ENCODE measurements at places on chromosomes 13 and 19.

- DNase-seq: no peak
These were observed 140.5 kb downstream of the SLC7A1 start for GRCh38 chr13:29454931-29455481.

DNA sequence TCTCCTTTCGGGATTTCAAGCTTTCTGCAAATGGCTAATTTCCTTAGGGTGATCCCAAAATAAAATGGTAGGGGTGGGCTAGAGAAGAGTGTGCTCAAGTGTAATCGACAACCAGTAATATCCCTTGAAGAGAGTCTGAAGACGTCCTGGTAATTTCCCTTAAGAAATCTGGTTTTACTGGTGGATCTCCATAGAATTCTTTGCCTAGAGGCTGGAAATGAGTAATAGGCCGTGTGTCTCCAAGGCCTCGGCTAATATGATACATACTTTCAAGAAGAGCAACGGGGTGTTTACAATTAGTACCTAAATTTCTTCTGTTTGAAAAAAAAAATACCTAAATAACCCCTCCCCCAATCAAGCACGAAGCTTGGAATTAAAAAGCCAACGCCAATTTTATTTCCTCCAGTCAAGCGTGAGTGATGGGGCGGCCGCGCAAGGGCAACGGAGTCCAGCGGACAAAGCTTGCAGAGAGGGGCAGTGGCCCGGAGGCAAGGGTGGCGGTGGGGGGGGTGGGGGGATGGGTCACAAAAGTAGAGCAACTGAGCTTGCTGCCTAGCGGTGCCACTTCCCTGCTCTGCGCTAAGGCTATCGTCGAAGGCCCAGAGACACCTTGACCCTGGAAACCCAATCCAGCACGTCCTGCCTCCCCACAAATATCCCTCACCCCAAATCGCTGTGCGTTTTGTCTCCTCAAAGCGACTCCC is 7.8 kb downstream of the SOX21 start:
- DNase-seq: no peak

DNA sequence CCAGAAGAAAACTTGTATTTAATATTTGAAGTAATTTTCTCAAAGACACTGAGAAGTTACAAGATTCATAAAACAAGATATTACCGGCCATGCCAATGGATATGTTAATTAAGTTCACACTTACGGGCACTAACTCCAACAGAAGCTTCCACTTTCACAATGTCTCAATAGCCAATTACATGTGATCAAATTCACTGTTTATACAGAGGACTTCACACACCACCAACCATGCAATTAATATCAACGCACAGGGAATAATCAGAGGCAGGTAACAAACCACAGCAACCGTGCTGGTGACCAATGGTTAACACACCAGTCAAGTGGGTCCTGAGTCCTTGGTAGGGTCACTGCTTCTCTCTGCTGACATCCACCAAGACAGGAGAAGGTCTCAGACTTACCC is 5.9 kb upstream of the ACOD1 start:
- DNase-seq: no peak

DNA sequence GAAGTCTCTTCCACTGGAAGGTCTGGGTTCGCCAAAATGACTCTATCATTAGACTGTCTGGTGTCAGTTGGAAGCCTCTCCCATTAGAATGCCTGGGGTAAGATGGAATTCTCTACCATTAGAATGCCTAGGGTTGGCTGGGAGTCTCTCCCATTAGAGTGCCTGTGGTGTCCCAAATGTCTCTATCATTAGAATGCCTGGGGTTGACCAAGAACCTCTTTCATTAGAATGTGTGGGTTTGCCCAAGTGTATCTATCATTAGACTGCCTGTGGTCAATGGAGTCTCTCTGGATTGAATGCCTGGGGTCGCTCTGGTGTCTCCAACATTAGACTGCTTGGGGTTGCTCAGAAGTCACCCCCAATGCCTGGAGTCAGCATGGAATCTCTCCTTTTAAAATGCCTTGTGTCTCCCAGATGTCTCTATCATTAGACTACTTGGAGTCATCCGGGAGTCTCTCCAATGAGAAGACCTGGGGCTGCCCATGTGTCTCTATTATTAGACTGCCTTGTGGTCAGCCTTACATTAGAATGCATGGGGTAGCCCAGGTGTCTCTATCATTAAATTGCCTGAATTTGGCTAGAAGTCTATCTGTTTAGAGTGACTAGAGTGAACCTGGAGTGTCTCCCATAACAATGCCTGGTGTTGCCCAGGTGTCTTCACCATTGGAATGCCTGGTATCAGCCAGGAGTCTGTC is 1518.4 kb downstream of the UQCRFS1 start:
- no peak for DNase-seq

GRCh38 chr19:39943586-39943985 is 9.2 kb upstream of the FCGBP start:
- DNase-seq: no peak

- DNase-seq: no peak
These were observed 70.0 kb upstream of the GTF3A start for GRCh38 chr13:27354379-27354778.

GRCh38 chr19:55650126-55650557 is 2.1 kb downstream of the CCDC106 start:
- no peak for DNase-seq

DNA sequence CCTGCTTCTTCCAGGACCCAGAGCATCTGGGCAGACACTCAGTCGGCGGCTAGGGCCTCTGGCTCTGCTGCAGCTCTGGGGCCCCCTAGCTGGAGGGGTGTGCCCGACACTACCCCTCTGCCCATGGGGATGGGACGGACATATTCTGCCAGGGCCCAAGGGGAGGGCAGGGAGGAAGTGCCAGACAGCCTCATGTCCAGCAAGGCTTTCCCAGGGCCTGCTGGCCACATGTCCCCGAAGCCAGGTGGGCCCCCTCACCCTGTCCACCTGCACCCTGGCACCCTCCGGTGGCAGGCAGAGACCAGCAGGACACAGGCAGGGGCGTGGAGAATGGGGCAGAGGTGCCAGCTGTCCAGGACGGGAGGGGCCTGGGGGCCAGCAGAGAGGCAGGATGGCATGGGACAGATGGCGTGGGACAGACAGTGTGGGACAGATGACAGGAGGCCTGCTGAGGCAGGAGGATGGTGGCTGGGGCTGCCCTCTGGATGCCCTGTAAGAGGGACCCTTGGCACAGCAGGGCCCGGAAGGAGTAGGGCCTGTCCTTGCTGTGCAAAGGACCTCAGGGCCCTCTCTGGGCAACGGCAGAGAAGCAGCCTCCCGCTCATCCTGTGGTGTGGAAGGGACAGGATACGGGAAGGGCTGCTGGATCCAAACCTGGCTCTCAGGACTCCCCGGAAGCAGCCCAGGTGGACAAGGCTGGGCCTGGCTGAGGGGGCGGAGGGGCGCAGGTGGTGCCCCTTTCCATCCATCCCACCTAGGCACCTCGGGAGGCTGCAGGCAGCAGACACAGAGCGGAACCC is 29.1 kb downstream of the CEBPG start:
- DNase-seq: no peak

- DNase-seq: peak; percentile 67
These were observed 44.0 kb downstream of the ZNF823 start for GRCh38 chr19:11694533-11695439.

GRCh38 chr19:47047272-47047762 is 1.1 kb downstream of the TMEM160 start:
- no peak for DNase-seq

GRCh38 chr19:8611391-8611876 is 919 bp upstream of the ADAMTS10 start:
- no peak for DNase-seq

GRCh38 chr13:51331354-51331861 is 8.1 kb upstream of the SERPINE3 start:
- no peak for DNase-seq

- DNase-seq: no peak
These were observed 68.3 kb upstream of the RXFP2 start for GRCh38 chr13:31670831-31671617.

DNA sequence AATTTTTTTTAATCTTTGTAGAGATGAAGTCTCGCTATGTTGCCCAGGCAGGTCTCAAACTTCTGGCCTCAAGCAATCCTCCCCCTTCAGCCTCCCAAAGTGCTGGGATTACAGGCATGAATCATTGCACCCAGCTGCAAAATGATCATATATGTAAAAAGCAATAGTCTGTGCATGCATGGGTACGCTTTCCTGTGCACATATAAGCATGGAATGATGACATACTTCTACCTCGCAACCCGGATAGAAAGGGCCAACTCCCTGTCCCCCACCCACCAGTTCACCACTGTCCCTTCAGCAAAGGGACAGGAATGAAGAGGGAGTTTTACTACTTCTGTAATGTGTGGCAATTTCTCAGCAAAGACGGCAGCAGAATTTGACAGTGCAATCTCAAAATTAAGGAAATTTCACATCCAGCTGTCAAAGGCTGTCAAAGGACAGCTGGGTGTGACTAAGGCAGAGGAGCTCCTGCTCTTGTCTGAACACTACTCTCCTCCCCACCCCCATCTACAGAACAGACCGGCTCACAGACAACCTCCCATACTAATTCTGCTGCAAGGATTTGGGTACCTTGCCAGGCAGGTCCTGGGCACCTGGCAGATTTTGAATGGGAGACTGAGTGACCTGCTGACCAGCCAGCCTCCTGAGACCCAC is 95.6 kb downstream of the TSHZ3 start:
- no peak for DNase-seq

DNA sequence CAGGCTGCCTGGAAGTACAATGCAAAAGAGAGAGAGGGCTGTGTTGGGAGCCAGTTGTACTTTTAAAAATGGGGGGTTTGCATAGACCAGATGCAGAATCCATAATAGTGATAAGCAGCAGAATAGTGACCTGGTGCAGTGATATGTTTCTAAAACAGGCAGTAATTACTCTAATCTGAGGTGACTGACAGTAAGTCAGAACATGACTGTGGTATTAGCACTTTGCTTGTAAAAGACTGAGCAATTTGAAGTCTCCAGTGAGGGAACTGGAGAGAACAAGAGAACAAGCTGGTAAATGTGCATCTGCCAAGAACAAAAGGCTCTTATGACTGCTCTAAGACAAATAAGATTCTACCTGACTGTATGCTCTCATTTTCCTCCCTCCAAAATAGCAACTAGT is 383.4 kb downstream of the ITGBL1 start:
- no peak for DNase-seq

- no peak for DNase-seq
These were observed 215.6 kb downstream of the LIG4 start for GRCh38 chr13:107999751-108000150.

- DNase-seq: no peak
These were observed 85.4 kb downstream of the SLC7A1 start for GRCh38 chr13:29509999-29510589.

DNA sequence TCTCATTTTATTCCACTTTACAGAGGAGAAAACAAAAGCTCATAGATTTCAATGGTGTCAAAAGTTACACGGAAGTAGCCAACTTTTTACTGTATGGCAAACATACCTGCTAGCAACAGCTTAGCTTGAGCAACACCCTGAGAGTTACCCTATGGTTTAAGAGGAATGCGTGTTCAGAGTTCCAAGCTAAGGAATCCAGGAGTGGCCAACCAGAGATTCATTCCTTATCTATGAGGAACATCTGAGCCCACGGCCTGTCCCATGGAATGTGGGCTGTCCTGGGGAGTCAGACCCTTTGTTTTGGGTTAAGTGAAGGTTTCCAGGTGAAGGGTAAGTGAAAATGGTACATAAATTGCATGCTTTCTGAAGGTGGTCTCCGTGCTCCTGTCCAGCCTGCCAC is 67.5 kb downstream of the STARD13 start:
- DNase-seq: no peak

DNA sequence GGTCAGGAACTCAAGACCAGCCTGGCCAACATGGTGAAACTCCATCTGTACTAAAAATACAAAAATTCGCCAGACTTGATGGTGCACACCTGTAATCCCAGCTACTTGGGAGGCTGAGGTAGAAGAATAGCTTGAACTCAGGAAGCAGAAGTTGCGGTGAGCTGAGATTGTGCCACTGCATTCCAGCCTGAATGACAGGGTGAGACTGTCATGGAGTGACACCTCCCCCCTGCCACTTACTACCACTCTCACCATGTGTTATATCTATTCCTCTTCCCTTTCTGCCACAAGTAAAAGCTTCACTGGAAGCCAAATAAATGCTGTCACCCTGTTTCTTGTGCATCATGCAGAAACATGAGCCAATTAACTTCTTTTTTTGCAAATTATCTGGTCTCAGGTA is 10.6 kb upstream of the CEACAM4 start:
- no peak for DNase-seq

DNA sequence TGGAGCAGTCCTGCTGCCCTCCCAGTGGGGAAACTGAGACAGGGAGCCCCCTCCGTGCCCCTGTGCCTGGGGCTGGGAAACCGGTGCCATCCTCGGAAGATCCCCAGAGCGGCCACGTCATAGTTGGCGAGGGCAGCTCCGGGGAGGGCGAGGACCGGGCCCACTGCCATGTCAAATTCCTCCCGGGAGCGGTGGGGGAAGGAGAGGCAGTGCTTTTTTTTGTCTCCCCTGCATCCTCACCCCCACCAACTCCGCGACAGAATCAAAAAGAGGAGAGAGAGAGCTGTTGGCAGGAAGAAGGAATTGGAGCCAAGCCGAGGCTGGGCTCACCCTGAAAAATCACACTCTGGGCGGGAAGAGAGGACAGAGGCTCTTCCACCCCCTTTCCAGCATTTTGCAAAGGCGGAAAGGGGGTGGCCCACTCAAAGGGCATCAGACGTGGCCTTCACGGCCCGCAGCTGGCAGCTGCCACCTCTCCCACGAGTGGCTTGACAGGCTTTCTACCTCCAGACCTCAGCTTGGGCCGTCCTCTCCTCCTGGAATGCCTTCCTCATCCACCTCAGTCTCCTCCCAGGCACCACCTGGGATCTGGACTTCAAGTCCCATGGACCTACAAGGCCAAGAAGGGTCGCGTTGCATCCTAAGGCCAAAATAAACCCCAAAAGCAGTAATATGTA is 19.6 kb upstream of the NFIC start:
- DNase-seq: no peak

DNA sequence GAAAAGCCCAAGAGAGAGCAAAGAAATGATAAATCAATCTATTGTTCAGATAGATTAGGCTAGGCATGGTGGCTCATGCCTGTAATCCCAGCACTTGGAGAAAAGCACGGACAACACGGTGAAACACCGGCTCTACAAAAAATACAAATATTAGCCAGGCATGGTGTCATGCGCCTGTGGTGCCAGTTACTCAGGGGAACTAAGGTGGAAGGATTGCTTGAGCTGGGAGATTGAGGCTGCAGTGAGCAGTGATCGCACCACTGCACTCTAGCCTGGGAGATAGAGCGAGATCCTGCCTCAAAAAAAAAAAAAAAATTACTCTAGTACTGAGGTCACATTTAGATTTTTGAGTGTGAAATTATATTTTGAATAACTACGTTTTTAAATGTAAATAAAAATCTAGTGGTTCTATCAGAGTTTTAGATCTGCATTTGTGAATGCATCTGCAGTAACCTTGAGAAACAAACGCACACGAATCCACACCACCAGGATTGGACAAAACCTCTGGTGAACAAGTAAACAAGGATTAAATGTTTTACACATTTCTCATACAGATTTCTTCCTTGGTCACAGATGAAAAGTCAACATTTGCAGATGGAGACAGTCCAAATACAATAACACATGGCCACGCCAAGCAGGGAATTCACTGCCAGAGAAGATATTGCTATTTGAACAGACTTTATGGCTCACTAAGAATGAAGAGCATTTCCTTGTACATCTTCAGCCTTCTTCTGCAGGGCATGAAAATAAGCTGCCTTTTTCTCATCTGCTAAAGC is 917.6 kb downstream of the PCDH9 start:
- no peak for DNase-seq
